ENCODE measurements at places on chromosomes 4 and X.

DNA sequence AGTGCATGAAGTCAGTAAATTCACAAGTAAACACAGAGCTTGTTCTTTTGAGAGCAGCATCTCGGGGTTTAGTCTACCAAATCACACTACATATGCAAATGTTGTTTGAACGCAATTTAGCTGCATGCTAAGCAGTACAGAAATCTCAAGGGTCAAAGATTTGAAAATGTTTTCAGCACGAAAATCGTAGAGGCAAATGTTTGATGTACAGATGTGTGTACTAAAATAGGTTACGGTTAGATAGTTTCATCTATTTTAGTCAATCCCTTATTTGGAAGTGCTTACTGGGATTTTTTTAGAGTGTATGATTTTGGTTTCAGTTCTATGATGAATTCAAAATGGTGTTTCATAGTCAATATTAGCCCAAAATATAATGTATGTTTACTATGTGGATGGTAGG is 1928.2 kb upstream of the TENM3 start:
- no peak for DNase-seq

GRCh38 chrX:71637848-71638247 is 19.5 kb upstream of the CXCR3 start:
- no peak for DNase-seq

- DNase-seq, result no peak
Measured at GRCh38 chr4:4862071-4862551, 2.6 kb downstream of the MSX1 start.

GRCh38 chrX:129737916-129738315 is 863 bp upstream of the XPNPEP2 start:
- peak; percentile 4 for DNase-seq

GRCh38 chr4:183627979-183628588 is 30.9 kb downstream of the RWDD4 start:
- DNase-seq, result no peak

- DNase-seq, result no peak
Measured at GRCh38 chr4:153249199-153250041, 45.2 kb downstream of the TRIM2 start.

- DNase-seq, result no peak
Measured at GRCh38 chr4:95044324-95044837, 286.6 kb downstream of the BMPR1B start.

DNA sequence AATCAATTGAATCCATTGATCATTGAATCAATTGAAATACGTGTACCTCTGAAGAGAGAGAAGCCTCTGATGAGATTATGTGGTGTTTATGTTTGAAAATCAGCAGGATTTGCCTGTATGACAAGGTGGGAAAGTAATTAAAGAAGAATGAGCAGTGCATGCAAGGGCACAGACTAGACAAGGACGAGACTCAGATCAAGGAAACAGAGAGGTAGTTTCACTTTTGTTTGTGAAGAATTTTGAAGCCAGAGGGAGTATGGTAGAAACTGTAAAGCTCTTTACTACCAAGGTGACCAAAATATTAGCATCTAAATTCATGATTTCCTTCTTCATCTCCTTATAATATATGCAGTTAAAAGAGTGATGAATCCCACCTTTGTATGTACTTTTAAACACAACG is 1830.0 kb upstream of the IGFBP7 start:
- no peak for DNase-seq

DNA sequence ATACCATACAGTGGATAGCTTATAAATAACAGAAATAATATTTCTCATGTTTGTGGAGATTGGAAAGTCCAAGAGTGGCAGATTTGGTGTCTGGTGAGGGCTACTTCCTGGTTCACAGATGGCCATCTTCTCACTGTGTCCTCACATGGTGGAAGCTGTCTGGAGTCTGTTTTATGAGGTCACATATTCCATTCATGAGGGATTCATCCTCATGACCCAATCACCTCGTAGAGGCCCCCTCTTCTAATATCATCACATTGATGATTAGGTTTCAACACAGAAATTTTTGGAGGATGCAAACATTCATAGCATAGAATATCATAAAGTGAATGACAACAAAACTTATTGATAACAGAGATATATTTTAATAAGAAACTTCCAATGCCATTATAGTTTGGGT is 568.0 kb downstream of the STIM2 start:
- DNase-seq, result no peak

- no peak for DNase-seq
Measured at GRCh38 chrX:119398587-119398973, 556 bp upstream of the SLC25A43 start.

DNA sequence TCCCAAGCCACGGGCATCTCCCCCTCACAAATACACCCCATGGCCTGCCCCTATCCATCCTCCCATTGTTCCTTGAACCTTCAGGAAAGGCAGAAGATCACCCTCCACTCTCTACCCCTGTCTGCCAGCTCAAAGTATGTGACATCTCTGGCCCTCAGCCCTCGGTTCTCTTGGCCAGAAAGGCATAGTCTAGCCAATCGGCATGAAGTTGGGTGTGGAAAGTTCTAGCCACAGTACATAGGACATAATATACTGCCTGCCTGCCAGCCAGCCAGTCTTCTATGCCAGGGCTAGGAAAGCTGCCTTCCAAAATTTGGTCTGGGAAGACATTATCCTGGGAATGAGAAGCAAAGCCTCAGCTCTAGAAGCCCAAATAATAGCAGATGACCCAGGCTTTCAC is 3.2 kb upstream of the PLP1 start:
- DNase-seq, result no peak

DNA sequence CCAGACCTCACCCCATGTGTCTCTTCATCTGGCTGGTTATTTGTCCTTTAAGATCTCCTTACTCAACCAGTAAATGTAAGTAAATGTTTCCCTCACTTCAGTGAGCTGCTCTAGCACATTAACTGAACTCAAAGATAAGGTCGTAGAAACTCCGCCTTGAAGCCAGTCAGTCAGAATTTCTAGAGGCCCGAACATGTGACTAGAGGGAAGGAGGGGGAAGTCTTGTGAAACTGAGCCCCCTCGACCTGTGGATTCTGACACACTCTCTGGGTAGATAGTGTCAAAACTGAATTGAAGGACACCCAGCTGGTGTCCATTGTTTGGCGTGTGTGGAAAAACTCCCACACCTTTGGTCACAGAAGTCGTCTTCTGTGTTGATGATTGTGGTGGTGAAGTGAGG is 933.9 kb downstream of the ADGRL3 start:
- DNase-seq, result no peak

GRCh38 chr4:159563257-159563656 is 460.4 kb downstream of the RAPGEF2 start:
- DNase-seq, result no peak

- DNase-seq, result no peak
Measured at GRCh38 chr4:8560265-8561047, 19.7 kb upstream of the GPR78 start.

DNA sequence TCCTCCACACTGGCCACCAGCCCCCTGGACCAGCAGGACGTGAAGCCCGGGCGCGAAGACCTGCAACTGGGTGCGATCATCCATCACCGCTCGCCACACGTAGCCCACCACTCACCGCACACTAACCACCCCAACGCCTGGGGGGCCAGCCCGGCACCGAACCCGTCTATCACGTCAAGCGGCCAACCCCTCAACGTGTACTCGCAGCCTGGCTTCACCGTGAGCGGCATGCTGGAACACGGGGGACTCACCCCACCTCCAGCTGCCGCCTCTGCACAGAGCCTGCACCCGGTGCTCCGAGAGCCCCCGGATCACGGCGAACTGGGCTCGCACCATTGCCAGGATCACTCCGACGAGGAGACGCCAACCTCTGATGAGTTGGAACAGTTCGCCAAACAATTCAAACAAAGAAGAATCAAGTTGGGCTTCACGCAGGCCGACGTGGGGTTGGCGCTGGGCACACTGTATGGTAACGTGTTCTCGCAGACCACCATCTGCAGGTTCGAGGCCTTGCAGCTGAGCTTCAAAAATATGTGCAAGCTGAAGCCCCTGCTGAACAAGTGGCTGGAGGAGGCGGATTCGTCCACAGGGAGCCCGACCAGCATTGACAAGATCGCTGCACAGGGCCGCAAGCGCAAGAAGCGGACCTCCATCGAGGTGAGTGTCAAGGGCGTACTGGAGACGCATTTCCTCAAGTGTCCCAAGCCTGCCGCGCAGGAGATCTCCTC is 600 bp downstream of the POU3F4 start:
- no peak for DNase-seq

GRCh38 chr4:140103676-140104075 is 50.3 kb downstream of the MAML3 start:
- peak; percentile 88 for DNase-seq

DNA sequence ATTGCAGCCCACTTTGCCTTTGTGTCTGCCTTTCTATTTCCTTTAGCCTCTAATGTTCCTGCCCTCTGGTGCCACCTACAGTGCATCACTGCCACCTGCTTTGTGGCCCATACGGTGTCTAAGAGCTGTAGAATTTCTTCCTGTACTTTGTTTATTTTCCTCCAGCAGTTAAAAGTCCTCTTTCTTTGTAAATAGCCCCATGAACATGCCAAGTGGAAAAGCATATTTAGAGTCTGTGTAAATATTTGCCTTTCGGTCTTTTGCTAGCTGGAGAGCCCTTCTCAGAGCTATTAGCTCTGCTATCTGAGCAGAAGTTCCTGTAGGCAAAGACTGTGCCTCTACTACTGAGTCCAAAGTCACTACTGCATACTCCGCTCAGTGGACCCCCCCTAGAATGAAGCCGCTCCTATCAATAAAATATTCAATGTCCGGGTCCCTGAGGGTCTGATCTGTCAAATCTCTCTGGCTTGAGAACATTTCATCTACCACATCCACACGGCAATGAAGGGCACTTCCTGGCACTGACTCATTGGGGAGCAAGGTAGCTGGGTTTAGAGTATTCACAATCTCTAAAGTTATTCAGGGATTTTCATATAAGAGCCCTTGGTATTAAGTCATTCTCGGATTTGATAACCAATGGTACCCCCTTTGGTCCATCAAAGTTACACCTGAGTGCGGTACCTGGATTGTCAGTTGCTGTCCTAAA is 36.3 kb downstream of the SULT1E1 start:
- DNase-seq, result no peak

- no peak for DNase-seq
Measured at GRCh38 chr4:123064390-123064789, 142.0 kb upstream of the NUDT6 start.

GRCh38 chrX:132406106-132406505 is 82.7 kb downstream of the MBNL3 start:
- no peak for DNase-seq

DNA sequence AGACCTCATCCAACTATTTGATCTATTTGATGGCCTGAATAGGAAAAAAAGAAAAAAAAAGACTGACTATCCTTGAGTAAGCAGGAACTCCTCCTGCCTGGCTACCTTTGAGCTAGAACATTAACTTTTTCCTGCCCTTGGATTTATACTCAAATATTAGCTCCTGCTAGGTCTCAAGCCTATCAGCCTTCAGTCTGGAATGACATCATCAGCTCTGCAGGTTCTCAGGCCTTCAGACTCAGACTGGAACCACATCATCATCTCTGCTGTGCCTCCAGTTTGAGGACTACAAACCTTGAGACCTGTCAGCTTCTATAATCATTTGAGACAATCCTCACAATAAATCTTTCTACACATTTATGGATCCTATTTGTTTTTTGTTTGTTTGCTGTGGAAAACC is 754.0 kb upstream of the SLIT2 start:
- DNase-seq, result no peak

DNA sequence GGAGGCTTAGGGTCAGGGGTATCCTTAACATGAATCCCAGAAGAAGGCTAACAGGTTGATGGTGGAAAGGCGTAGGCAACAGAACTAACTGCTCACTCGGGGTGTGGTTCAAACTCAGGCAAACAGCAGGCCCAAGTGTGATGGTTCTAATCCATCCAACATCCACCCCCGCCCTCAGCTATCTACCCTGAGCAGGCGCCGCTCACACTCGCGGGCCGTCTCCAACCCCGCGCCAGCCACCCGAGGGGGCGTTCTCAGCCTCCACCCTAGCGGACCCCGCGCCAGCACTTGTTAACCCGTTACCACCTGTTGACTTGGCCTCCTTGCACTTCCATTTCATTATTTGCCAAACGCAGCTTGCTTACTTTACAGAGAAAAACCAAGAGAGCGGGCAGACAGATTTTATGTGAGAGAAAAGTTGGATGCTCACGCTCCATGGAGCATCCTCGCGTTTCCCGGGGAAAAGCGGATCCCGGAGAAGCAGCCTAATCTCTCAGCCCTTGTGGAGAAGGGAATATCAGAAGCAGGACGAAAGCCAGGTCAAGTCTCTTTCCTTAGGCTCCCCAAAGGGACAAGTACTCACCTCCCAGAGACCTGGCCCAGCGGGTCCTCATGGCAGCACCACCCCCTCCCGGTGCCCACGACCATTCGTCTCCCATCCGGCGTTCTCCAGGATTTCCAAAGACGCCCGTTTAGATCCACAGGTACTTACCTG is 773 bp downstream of the SNCA start:
- DNase-seq, result no peak

DNA sequence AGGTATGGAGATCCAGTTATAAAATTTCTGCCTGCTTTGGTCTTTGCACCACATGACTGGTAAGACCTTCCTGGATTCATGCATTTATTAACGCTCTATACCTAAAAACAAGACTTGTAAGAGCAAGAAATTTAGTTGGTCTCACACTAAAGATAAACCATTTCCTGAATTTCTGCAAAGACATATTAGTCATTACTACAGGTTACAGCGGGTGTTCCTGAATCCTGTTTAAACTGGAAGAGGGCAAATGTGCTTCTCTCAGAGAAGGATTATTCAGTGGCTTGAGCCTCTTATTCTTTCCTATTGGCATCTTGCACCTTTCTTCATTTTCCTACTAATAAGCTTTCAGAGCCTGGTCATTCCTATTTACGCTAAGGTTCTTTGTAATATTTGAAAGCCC is 397.6 kb upstream of the TENM3 start:
- no peak for DNase-seq

- no peak for DNase-seq
Measured at GRCh38 chr4:174362340-174362739, 78.6 kb downstream of the CEP44 start.

DNA sequence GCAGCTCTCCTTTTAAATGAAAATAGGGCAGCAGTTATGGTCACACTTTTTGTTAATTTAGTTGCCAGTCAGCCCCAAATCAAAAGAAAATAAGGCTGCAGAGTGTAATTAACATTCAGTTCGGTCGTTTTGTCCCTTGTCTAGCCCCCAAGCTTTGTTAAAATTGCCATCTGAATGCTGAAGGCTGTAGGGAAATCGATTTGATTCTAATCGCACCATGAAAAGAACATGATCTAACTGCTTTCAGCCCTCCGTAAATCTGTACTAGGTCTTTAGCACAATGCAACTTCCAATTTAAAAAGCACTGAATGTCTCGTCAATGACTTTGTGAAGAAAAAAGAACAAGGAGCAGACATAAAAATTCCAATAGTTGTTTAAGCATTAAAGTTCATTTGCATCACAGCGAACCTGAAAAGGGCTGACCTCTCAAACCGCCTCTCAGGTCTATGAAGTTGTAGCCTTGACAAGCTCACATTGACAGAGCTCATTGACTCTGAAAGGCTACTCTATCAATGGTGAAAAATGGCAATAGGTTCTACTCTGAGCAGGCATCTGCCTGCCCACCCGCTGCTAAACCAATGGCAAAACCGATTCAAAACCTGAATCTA is 48.9 kb downstream of the CHIC2 start:
- DNase-seq, result no peak

GRCh38 chr4:128286474-128287058 is 1.0 kb downstream of the PGRMC2 start:
- peak; percentile 9 for DNase-seq
